Right lung (tissue), 10 donors: ENCODE measurements at places on chromosomes 4 and X.
A peak's percentile ranks its signal among the peaks of the same experiment; 100 is the strongest.

GRCh38 chr4:13359809-13360208 is 124.3 kb downstream of the RAB28 start:
- DNase-seq = no peak

GRCh38 chr4:79237851-79238250 is 88.0 kb downstream of the NAA11 start:
- DNase-seq = peak; percentile 47

DNA sequence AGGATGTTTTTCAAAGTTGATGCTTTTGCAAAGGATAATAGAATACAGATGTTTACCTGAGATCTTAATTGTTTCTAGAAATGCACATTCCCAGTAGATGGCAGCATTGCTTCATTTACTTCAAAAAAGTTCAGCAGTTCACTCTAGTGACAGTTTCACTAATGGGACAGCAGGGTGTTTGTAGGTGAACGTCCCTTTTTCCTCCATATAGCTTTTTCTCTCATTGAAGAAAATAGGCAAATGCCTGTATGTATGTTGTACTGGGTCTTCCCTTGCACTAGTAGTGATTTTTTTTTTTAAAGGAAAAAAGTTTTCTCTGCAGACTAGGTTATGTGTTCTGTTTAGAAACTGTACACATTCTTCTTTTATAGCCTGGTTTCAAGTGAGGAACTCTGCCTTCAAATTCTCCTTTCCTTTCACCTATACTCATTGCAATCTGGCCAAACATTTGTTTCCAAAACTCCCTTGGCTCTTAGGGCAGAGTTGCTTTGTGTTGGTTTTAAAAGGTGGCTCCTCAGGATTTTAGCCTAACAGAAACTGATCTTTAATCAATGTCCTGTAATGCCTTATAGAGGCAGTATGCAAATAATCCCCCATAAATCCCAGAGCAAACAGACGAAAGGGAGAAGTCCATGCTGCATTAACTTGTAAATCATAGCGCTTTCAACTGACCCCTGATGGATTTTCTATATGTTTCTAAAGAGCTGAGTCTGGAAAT is 86.3 kb downstream of the EGF start:
- DNase-seq = peak; percentile 40

- DNase-seq = no peak
Measured at GRCh38 chr4:115687052-115687755, 573.8 kb upstream of the NDST4 start.

DNA sequence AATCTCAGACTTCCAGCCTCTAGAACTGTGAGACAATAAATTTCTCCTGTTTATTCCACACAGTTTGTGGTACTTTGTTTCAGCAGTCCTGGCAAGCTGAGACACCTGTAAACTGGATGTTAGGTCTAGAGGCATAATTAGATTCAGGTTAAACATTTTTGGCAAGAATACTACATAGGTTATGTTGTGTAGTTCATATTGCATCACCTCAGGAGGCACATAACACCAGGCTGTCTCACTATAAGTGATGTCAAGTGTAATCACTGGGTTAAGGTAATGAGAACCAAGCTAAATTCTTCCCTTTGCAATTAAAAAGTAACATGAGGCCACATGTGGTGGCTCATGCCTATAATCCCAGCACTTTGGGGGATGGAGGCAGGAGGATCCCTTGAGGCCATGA is 214.2 kb downstream of the ZNF674 start:
- no peak for DNase-seq
